ENCODE measurements at places on chromosomes 6 and 20.

DNA sequence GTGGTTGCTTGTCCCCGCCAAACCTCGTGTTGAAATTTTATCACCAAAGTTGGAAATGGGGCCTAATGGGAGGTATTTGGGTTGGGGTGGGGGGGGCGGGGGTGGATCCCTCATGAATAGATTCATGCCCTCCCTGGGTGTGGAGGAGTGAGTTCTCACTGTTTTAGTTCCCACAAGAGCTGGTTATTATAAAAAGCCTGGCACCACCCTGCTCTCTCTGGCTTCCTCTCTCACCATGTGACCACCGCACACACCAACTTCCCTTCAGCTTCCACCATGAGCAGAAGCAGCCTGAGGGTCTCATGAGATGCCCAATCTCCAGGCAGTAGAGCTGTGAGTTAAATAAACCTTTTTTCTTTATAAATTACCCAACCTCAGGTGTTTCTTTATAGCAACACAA, 111.3 kb downstream of the PRDM1 start:
- no peak for DNase-seq

- DNase-seq: no peak
These were observed 71.2 kb downstream of the SESN1 start for GRCh38 chr6:109023356-109023925.

- DNase-seq: no peak
These were observed 31.4 kb downstream of the EDN3 start for GRCh38 chr20:59331721-59332329.

DNA sequence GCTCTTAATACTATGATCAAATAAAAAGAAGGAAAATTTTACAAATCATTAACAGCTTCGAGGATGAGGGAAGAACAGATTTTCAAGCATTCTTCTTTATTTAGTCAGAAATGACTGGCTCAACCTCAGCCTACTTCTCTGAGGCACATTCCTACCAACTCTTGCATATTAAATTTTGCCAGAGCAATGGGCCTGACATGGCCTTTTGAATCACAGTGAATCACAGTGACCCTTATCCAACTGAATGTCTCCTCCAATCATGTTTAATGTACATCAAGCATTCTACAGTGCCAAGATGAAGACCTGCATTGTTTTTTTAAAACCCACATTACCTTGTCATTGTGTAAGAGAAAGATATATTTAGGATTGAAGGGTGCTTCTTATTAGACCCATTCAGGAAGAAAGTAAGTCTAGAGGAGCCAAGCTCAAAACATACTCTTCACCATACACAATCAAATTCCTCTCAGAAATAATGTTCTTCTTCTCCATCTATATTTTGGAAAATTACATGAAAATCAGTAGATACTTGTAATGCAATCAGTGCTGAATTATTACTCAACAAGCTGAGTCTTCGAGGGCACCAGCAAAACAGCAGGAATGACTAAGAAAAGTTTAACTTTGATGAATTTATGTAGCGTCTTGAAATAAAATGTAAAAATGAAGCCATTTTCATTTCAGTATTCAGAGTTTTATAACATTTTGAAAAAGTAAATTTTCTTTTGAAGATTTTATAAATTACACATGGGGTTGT, 44.1 kb upstream of the MOXD1 start:
- no peak for DNase-seq

DNA sequence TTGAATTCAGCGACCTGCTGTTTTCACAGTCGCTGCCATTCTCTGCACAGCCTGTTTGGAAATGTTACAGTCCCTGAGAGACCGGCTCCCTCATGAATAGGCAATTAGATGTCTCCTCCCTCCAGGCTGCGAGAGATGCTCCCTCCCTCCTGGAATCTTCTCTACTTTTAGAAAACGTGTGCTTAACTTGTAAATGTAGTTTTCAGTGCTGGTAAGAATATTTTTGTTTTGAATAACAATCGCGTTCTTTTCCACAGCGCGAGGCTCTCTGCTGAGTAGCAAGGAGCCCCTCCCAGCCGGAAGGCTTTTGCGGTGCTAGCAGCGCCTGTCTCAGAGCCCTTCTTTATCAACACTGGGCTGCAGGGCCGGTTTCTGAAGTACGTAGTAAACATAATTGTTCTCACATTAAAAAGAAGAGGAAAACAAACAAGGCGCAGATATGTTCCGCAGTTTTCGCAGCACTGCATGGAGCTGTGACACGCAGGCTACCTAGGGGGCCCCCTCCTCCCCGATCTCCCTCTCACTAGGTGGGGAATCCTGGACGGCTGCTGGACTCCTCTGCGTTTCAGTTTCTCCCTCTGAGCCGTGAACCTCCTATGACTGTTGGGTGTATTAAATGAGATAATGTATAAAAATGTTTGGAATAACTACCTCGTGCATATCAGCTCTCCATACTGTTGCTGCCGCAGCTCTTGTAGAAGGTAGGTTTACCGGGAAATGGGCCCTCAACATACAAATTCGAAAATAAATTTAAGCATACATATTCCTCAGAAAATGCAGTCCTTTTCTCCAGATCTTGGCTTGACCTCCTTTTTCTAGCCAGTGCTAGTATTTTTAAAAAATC, 79.0 kb upstream of the SPACA1 start:
- no peak for DNase-seq

GRCh38 chr6:31308050-31308844, 36.4 kb upstream of the HLA-C start:
- no peak for DNase-seq

DNA sequence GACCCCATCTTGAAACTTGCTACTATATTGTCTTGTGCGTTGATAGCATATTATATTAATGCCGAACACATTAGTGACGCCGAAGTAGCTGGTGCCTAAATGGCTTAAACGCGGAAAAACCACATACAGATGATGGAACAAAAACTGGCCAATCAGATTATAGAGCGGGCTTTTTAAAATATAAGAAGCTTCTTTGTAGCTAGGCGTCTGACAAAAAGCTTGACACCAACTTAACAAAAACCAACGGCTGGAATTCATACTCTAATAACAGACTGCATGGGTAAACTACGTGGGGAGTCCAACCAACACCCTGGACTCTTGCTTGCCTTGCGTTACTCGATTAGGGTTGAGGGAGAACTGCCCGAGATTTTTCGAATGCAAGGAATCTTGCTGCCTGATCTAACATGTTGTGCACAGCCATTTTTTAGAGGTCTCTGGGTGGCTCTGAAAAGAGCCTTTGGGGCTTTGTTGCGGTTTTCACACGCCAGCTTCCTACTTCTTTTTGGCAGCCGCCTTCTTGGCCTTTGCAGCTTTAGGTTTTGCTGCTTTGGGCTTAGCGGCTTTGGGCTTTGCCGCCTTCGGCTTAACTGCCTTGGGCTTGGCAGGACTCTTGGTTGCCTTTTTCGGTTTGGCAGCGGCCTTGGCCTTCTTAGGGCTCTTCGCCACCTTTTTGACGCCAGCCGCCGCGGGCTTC, 45.7 kb downstream of the OR2B2 start:
- DNase-seq: no peak

DNA sequence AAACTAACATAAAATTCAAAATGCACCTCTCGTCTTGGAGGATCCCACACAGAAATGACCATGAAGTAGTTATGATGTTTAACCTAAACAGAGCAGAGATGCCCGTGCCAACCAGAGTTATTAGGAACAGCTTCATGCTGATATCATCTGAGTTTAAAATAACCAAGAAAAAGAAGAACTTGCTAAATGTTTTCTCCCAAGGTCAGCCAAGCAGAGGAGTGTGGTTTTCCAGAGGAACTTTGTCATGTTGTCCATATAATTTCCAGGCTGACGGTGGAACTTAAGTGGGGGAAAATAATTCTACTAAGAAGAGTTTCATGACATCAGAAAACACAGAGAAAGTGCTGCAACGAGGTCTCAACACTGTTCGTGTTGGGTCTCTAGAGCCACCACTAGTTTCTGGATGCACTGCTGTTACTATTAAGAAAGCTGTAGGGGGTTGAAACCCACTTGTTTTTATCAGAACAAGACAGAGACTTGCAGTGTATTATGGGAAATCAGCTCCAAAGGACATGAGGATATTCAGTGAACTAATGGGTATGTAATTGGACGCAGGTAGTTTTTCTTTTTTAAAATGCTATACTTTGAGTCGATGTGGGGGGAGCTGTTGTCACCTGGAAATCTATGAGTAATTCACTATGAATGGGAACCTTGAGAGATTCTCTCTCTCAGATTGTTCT, 5.2 kb downstream of the AGPAT4 start:
- DNase-seq: no peak

DNA sequence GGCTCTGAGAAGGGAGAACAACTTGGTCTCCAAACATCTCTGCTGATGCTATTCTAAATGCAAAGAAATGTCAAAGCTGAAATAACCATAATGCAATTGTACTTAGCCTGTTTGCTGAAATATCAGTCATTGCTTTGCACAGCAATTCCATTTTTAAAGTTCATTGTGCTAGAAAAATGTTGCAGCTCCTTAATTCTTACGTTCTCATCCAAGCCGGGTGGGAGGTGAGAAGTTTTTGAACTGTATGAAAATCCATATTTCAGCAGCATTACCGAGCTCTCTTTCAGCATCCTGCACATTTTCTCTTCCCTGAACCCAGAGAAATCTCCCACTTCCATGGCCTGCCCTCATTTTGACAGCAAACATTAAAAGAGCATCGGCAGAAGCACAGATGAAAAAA, 630.0 kb downstream of the PTPRT start:
- DNase-seq: no peak

DNA sequence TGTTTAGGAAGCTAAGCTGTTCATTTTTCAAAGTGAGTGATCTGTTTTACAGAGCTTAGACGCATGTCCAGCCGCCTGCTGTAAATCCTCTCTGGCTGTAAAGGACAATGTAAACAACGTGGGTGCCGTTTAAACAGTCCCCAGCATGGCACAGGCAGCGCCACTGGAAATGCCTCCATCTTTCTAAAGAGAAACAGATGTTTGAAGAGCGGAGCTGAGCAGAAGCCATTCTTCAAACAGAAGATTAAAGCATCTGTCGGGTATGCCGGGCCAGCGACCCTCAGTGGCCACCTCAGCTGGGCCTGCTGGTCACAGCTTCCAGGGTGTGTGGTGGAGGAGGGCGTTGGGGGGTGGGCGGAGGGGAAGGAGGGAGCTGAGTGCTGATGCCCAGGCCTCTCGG, 138.6 kb downstream of the ERMARD start:
- no peak for DNase-seq

DNA sequence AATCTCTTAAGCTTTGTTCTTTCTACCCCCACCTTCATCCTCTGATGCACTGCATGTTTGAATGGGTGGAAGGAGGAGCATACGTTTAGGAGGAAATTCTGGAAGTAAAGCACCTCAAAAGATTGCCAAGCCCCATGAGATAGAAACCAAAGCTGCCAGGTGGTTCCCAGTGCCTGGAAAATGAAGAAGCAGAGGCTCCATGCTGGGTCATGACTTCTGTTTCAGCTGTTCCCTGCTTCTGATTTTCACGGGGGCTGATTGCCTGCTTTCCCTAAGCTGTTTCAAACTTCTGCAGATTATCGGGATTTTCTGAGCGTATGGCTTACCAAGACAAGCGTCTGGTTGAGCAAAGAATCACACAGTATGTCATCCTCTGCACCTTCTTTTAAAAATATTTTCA, 87.5 kb upstream of the SYNDIG1 start:
- DNase-seq: no peak

DNA sequence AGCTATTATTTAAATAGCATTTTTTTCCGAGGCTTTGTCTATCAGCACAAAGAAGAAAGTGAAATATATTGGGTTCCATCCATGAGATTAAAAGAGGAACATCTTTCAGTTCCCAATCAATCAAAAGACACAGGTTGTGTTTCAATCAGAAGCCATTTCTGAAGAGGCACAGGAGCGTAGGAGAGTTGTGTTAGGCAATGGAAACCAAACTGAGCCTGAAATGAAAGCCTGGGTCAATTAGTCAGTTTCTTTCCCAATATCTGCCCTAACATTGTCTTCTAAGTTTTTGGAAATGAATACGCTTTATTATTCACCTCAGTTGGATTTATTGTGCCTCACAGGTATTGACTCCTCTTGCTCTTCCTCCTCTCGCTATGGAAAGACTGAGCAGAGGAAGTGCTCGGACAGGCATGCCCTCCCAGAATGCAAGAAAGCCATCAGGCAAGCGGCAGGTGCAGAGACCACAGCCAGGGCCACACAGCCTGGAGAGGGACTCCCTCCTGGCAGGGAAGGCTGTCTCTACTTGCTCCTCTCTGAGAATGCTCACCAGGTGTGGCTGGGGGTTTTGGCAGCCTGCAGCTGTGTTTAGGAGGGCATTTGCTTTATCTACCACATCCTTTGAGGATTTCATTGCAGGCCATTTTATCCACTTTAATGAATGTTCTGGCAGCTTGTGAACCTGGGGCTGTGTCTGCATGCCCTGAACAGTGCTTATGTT, 100.8 kb upstream of the NEDD9 start:
- no peak for DNase-seq

- DNase-seq: no peak
These were observed 25.7 kb upstream of the PTGIS start for GRCh38 chr20:49593466-49594142.

DNA sequence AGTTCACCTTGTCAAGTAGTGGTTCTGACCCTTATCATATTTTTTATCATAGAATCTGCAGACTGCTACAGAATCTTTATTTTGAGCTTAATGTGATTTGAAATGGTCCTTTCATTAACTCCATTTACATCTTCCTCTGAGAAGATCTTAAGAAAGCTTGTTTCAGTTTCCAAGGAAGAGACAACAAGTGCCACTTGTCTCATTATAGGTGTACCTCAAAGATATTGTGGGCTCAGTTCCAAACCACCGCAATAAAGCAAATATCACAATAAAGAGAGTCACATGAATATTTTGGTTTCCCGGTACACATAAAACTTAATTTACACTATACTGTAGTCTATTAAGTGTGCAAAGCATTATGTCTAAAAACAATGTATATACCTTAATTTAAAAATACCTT, 66.4 kb upstream of the ATXN1 start:
- DNase-seq: no peak

DNA sequence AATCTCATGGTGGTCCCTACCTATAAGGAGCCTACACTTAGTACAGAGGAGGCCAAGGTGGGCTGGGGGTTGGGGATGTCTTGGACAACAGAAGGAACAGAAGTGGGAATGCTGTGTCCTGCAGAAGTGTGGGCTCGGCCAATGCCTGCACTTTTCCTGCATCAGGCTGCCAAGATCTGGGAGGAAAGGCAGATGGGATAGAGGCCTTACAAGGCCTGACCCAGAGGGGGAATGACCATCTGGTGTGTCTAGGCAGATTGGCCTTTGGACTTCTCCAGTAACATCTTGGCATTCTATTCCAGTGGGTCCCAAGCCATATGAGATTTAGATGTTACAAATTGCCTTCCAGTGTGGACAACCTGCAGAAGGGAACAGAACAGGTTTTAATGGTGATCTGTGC, 124.7 kb upstream of the GPR6 start:
- peak; percentile 77 for DNase-seq

DNA sequence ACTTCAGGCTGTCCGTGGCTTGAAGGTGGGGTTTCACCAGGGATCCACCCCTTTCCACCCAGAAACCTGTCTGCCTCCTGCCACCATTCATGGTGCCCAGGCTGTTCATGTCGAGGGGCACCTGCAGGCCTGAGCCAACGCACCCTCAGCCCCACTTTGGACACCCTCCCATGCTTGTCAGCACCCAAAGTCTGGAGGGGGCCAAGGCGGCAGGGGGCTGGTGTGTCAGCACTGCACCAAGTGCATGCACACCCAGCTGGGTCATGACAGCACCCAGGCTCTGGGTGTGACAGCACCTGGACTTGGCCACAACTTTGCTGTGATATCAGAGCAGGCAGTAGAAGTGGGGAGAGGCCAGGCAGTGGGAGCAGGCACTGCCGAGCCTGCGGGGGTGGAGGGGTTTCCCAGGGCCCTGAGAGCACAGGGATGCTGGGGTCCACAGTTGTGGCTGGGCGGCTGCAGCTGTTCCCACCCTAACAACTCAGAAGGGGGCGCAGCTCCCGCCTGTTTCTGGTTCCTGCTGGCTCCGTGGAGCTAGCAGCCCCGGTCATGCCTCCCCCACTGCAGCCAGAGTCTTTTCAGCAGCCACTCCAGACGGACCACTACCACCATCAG, 33.3 kb upstream of the GRM4 start:
- DNase-seq: no peak
